ENCODE measurements at places on chromosomes 1 and 21.

DNA sequence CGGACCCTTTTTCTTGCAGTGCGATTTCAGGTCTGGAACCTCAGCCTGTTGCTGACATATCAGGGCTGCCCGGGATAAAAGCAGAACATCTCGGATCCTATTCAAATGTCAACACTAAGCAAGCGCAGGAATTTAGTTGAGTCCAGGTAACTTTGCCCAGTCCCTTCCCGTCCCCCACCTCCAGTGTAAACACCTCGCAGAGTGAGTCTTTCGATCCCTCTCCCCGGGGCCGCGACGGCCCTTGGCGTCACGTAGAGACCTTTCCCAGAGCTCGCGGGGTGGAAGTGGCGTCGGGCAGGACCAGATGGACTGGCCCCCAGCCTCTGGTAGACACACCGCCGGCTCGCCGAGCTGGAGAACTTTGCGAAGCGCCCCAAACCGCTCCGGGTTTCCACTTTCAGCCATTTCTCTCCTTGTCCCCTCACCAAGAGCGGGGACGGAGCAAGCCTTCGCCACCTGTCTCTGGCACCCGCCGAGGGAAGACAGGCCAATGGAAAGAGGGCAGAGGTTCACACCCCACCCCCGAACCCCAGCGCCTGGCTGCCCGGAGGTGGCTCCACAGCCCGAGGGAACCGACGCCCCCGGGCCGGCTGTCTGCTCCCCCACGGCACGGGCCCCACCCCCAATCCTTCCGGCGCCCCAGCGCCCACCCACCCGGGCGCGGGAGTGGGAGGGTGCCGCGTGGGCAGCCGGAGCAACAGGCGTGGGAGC, 570 bp downstream of the KCND3 start:
- DNase-seq: no peak

DNA sequence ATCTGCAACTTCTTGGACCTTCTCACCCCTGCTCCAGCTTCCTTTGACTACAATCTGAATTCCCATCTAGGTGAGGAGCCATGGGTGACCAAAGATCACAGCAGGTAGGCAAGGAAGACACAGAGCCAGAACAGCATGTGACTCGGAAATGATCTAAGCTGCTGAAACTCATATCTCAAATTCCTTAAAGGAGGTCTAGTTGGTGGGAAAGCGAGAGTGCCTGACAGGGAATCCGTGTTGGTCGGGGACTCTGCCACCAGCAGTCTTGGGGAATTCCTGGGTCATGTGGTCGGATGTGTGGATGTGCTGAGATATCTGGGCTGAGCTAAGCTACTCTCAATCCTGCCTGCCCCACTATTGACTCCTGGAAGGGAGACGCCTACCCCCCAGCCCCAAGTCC, 3.2 kb upstream of the NUAK2 start:
- DNase-seq: no peak

DNA sequence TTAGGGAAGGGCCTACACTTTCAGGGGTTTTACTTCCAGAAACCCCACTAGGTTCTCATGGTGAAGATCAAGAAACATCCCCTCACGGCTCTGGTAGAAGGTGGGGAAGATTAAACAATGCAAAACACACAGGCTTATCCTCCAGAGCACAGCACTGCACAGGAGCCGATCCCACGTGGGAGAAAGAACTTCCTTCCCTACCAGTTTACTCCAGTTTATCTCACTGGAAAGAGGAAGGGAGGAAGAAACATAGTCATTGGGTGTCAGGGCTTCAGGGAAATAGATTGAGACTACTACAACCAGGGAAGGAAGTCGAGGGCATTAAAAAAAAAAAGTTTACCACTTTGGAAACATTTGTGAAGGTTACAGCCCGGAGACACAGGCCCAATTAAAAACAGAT, 164.4 kb downstream of the NTPCR start:
- DNase-seq: peak; percentile 48

DNA sequence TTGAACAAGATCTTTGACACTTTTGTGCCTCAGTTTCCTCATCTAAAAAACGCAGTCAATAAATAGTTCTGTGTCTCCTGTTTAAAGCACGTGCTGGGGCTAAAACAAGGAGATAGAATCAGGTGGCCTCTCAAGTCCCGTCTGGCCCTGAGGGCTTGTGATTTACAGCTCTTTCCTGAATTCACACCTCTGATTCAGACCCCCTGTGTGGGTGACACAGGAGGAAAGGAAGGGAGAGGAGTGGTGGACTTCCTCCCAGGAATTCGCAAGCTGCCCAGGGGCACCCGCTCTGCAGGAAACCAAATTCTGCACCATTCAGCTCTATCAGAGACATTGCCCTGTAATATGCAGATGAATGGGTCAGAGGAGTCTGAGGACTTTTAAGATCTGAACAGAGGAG, 5.2 kb upstream of the PRR9 start:
- no peak for DNase-seq

DNA sequence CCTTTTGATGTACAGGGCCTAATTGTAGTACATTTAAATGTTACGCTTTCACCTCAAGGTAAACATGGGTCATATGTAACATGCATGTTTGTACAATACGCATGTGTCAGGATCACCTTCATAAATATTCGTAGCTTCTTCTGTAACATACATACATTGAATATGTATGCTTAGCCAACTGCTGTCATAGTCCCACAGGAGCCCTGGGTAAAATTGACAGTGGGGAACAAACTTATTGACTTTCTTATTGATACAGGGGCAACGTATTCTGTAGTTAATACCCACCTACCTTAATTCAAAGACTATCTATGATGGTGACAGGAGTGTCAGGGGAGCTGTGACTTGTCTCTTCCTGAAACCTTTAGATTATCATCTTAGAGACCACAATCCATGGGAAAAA, 3.7 kb upstream of the REN start:
- no peak for DNase-seq

GRCh38 chr1:223129229-223129901, 13.7 kb downstream of the TLR5 start:
- DNase-seq: no peak

- DNase-seq: no peak
Measured at GRCh38 chr1:228058949-228059633, 23.4 kb upstream of the ARF1 start.

DNA sequence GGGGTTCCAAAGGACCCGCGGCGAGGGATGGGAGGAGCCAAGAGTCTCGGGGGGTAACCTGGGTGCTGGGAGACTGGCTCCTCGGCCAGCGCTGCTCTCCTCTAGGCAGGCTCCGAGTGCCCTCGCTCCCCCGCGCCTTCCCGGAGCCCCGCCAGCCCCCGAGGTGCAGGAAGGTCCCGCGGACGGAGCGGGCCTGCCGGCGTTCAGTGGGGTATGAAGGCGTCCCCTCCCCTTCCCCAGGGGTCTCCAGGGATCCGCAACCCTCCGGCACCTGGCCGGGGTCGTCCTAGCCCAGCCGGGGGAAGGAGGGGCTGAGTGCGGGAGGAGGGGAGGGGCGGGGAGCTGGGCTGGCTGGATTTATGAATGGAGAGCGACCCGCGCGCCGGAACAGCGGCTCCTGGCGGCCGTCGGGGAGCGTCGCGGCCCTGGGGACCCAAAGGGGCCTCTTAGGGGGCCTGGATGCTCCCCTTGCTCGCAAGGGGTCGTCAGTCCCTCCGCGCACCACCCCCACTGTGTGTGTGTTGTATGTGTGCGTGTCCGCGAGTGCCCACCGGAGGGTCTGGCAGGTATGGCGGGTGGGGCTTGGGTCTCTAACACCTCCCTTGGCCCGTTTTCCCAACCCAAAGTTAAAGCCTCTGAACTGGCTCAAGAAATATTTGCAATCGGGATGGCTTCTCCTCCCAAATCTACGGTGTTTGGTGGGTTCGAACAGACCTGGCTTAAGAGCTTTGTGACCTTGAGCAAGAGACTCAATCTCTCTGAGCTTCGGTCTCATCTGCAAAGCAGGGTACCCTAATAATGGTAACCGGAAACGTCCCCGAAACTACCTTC, 642 bp downstream of the HCRTR1 start:
- peak; percentile 48 for DNase-seq

GRCh38 chr1:214186103-214186824, 94.7 kb upstream of the SMYD2 start:
- no peak for DNase-seq

DNA sequence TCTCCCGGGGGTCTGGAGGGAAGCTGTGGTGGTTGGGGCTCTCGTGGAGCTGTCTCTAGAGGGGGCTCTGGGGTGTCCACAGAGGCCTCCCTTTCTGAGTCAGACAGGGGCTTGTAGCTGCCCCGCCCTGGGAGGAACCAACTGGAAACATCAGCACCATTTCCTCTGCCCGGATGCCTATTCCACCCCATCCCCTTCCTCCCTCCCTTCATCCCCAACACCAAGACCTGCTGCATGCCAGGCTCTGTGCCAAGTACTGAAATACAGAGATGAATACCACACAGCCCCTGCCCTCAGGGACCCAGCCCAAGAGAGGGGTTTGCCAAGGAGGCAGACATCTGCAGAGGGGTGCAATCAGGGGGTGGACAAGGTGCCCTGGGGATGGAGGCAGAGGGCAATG, 125.6 kb upstream of the ADAR start:
- DNase-seq: no peak

DNA sequence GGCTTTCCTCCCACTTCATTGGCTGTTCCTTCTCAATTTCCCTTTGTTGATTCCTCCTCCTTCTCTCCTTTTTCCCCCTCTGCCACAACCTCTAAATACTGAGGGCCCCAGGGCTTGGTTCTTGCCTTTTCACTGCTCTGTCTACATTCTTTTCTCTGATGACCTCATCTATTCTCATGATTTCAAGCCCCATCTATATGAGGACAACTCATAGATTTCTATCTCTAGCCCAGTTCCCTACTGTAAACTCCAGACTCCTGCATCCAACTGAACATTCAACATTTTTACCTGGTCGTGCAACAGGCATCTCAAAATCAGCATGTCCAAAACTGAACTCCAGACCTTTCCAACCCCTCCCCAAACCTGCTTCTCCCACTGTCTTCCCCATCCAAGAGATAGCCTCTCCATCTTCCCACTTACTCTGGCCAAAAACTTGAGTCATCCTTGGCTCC, 11.5 kb upstream of the SLC9A1 start:
- no peak for DNase-seq

- no peak for DNase-seq
Measured at GRCh38 chr1:95640746-95641145, 406.7 kb downstream of the RWDD3 start.

GRCh38 chr1:207059881-207060280, 6.8 kb downstream of the PFKFB2 start:
- no peak for DNase-seq

DNA sequence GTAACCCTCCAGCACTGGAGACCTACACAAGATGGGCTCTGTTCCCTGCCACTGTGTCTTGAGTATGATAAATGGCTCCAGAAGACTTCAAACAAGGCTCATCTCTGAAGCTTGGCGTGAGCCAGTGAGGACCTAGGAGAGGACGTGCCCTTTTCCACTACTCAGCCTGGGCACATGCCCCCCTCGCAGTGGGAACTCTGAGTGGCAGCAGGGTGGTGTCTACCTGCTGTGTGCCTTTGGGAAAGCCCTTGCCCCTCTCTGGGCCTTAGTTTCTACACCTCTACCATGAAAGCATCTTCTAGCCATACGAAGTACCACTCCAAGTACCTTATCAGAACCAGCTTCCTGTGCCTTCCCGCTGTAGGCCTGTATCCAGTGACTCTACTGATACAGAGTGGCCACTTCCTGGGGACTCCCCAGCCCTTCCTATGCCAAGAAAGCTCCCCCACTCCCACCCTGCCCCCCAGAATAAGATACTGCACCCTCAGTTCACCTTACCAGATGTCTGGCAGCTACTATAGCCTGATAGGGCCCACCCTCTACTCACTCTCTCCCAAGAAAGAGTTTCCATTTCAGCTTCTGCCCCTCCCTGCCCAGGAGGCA, 3.1 kb upstream of the MOB3C start:
- DNase-seq: no peak

Data from GDM1 (cell line).